SK-N-SH treated with all-trans-retinoic acid at 6 μM for 48 hours (cell line): ENCODE measurements at places on chromosomes 1 and 21.

DNA sequence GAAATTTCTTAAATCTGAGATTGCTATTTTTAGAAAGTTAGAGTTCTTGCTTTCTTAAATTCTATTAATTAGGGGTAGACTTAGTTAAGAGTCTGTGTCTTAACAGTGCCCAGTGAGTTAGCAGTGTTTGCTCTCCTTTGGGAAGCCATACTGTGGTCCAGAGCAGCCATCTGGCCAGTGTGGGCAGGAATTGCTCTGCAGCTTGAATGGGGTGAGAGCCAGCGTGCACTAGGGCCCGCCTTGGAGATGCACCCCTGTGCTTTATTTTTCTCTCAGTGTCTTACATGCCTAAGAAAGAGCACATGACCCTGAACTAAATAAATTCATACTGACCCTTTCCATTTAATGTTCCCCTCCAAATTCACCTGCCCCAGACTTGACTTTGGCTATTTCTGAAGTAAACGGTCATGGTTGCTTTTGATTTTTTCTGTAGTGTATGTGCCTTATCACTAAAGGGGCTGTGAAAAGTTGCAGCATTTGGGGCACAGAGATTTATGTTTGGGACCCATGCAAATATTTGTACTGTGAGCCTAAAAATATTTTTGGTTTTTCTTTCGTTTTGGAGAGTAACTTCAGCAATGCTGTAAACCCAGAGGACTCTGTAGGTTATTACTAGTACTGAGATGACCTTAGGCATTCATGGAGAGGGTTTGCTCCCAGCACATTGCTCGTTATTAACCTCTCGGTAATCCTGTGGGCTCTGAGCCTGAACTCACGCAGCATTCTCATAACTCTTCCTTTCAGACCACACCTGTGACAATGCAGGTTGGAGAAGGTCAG lies 21.3 kb upstream of the KCNQ4 start:
- no peak for ATAC-seq

- peak; percentile 60 for ATAC-seq
These were observed 40.3 kb upstream of the RUNX3 start for GRCh38 chr1:24970399-24970753.

DNA sequence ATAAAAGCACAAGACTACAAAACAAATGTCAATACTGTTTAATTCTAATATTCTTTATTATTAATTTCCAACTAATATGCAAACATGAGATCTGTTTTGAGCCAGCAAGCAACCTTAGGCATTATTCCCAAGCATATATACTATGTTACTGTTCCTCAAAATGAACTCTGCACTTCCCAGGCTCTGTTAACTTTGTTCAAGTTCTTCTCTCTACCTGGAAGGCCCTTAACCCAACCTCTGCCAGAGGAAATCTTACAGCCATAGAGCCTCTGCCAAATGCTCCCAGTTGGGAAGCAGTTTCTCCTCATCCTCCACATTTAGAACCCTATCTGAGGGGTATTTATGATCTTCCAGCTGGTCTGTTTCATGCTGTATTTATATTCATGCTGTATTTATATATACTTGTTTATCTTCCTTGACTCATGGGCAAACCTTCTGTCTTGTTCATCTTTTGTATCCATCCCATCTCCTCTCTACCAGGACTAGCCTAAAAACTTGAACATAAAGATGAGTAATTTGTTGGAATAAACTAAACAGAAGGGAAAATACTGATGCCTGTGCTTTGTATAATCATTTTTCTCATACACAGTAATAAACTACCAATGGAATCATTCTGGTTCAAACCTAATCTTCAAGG lies 5.3 kb downstream of the IVNS1ABP start:
- ATAC-seq, result no peak

GRCh38 chr1:231315887-231316286 lies 21.8 kb downstream of the EXOC8 start:
- ATAC-seq, result peak; percentile 97

- ATAC-seq, result no peak
These were observed 3.7 kb upstream of the MROH9 start for GRCh38 chr1:170931650-170932049.
